ENCODE measurements at places on chromosomes 2 and 18. TPM values are rescaled to one million over a fixed set of nuclear protein-coding genes. Genes with fewer than 3 reads are reported as not detected.

The GPR155 gene
- 51.1 TPM for total RNA-seq

DNA sequence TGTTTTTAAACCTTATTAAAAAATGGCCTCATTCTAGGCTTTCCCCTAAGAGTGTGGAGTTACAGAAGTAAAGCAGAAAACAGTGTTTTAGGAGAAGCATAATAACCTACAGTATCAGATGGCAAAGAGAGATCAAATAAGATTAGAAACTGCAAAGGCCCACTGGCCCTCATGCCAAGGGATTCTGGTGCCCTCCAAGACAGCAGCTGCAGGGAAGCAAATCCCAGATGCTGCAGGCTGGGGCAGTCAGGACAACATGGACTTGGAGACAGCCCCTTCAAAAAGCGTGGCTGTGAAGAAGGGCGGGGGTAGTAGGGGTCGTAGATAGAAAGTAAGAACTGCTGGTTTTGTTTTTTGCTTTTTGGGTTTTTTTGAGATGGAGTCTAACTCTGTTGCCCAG is 28.3 kb upstream of the EPG5 start:
- no peak for DNase-seq

The GLI2 gene
- 3.9 TPM for total RNA-seq

DNA sequence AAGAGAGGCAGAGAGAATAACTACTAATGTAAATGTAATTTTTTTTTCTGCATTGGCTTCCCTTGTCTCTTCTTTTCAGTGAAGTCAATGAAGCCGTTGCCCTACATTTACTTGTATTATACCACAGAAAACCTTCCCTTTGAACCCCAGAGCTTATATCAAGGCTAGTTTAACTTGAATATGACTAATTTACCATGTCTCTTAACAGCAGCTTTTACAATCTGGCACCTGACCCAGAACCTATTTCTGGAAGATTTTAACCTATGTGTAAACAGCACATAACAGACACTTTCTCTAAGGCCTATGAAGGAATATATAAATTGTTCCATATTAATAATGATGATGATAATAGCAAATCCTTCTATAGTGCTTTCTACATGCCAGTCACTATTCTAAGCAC is 580.5 kb upstream of the NXPH2 start:
- DNase-seq, result no peak

GRCh38 chr2:146677280-146677679 is 1167.5 kb upstream of the ACVR2A start:
- no peak for DNase-seq

The CRYGD gene
- 0.76 TPM for total RNA-seq
